Suprapubic skin (tissue), 4 donors: ENCODE measurements at places on chromosomes 11 and 22.

GRCh38 chr11:75424396-75424795 lies 8.6 kb downstream of the KLHL35 start:
- peaks cover 7% of the 10 kb centered on the region for H3K27me3 ChIP-seq
- peaks cover 8% of the 10 kb centered on the region for H3K4me1 ChIP-seq
- DNase-seq: no peak

GRCh38 chr11:103016031-103016430 lies 60.5 kb upstream of the MMP13 start:
- no peaks in the 10 kb centered on the region for H3K36me3 ChIP-seq
- no peak overlapping the region for H3K27ac ChIP-seq
- no peaks in the 10 kb centered on the region for H3K4me1 ChIP-seq
- H3K4me3 ChIP-seq: no peak overlapping the region
- no peaks in the 10 kb centered on the region for H3K27me3 ChIP-seq

GRCh38 chr11:60871378-60872061 lies 4.2 kb downstream of the ZP1 start:
- peak; percentile 44 for DNase-seq
- H3K27ac ChIP-seq: no peak overlapping the region
- no peaks in the 10 kb centered on the region for H3K27me3 ChIP-seq
- H3K36me3 ChIP-seq: peaks cover 3% of the 10 kb centered on the region

- no peaks in the 10 kb centered on the region for H3K27me3 ChIP-seq
- H3K4me3 ChIP-seq: no peak overlapping the region
- H3K27ac ChIP-seq: no peak overlapping the region
- no peak for DNase-seq
- peaks cover 10% of the 10 kb centered on the region for H3K36me3 ChIP-seq
Observed at GRCh38 chr11:36193721-36194120, 95.5 kb downstream of the COMMD9 start.

GRCh38 chr22:36769541-36770512 lies 6.1 kb downstream of the IFT27 start:
- no peaks in the 10 kb centered on the region for H3K27me3 ChIP-seq
- H3K36me3 ChIP-seq: peaks cover 17% of the 10 kb centered on the region
- H3K27ac ChIP-seq: no peak overlapping the region
- no peak overlapping the region for H3K4me3 ChIP-seq
- peaks cover 2% of the 10 kb centered on the region for H3K4me1 ChIP-seq

DNA sequence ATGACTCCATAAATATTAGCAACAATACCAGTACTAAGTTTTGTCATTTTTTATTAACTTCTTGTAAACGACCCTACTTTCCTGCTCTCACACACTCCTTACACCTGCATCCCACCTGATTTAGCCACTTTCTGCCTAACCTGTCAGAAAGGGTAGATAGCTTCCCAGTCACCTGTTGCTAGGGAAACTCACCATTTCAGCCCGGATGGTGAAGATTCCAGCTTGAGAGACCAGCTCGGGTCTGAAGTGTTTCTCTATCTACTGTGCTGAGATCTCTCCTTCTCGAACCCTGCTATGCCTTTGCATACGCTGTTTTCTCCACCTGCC lies at the start of gene PARVG:
PARVG (plus strand) TSS at position 220 of the 327 bp plus-strand sequence. CDS start 2,405 bp downstream, outside the sequence.
- DNase-seq: no peak
- no peaks in the 10 kb centered on the region for H3K4me1 ChIP-seq
- H3K36me3 ChIP-seq: no peaks in the 10 kb centered on the region

GRCh38 chr22:32637951-32638350 lies 163.3 kb downstream of the FBXO7 start:
- no peak overlapping the region for H3K27ac ChIP-seq
- DNase-seq: no peak
- H3K4me3 ChIP-seq: no peak overlapping the region
- peaks cover 9% of the 10 kb centered on the region for H3K4me1 ChIP-seq
- no peaks in the 10 kb centered on the region for H3K36me3 ChIP-seq

DNA sequence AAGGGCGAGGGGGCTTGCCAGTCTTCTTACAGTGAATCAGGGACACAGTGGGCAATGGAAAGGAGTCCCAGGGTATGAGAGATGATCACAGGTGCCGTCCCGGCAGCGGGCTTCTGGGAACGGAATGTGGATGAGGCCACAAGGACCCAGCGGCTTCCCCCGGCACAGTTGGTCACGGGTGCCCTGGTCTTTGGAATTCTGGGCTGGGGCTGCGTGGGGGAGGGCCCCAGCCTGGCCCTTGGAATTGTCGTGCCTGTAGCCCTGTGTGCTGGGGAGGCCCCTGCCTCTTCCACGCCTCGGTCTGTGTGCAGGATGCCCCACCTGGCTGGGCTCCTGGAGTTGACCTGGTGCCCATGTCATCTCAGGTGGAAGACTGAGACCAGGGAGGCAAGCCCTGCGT lies 76.6 kb downstream of the FBLN1 start:
- peaks cover 25% of the 10 kb centered on the region for H3K4me1 ChIP-seq
- H3K27me3 ChIP-seq: peaks cover 10% of the 10 kb centered on the region
- no peak overlapping the region for H3K27ac ChIP-seq
- no peak for DNase-seq

- no peak overlapping the region for H3K4me3 ChIP-seq
- H3K36me3 ChIP-seq: no peaks in the 10 kb centered on the region
- no peak for DNase-seq
Observed at GRCh38 chr11:77062924-77063323, 3.8 kb upstream of the CAPN5 start.

GRCh38 chr11:119983240-119983732 lies 154.6 kb downstream of the TRIM29 start:
- no peaks in the 10 kb centered on the region for H3K36me3 ChIP-seq
- no peak for DNase-seq
- H3K27me3 ChIP-seq: peaks cover 26% of the 10 kb centered on the region
- H3K4me3 ChIP-seq: no peak overlapping the region
- H3K4me1 ChIP-seq: no peaks in the 10 kb centered on the region

- no peak for DNase-seq
- peaks cover 12% of the 10 kb centered on the region for H3K27me3 ChIP-seq
- no peaks in the 10 kb centered on the region for H3K4me1 ChIP-seq
- H3K27ac ChIP-seq: no peak overlapping the region
- H3K4me3 ChIP-seq: no peak overlapping the region
Observed at GRCh38 chr22:33975841-33976240, 55.6 kb upstream of the LARGE1 start.

DNA sequence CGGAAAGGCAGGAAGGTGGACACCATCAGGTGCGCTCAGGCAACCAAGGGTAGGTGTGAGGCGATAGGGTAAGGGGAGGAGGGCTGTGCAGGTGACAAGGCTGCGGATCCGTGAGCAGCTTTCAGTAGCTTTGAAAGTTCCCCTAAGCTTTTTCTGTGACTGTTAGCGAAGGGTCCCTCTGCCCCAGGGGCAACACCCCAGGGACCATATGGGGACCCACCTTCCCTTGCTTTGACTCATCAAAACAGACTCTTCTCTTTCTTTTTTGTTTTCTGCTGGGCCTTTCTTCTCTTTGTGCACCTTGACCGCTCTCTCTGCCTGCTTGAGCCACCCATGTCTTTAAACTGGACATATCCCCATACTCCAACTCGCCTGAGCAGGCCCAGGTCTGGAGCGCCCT lies 136.9 kb downstream of the FEZ1 start:
- no peak overlapping the region for H3K27ac ChIP-seq
- H3K27me3 ChIP-seq: no peaks in the 10 kb centered on the region
- no peak for DNase-seq

DNA sequence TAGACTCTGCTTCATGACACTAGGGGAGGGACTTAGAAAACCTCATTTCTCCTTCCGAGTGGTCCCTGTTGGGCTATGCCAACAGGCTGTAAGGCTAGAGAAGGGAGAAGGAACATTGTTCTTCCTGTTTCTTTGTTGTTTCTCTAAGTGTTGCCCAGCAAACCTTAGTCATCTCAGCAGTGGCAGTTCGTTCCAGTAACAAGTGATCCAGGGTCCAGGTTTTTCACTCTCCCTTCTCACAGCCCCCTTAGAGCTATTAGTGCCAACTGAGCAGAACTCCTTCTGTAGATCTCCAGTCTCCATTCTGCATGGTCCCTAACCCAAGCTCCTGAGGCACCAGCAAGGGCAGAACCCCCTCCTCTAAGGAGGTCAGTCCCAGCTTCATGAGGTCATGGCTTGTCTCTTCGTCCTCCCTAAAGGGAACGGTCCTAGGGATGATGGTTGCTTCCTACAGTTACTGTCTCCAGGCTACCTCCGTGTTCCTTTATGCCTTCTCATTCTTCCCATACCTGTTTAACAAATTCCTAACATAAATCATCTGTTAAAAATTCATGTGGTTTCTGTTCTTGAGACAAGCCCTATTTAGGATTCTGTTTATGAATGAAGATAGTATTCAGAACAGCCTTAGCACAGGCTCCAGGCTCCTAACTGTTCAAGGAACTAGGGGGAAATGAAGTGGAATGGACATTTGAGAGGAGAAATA lies 168.6 kb upstream of the UBASH3B start:
- no peaks in the 10 kb centered on the region for H3K36me3 ChIP-seq
- H3K4me3 ChIP-seq: no peak overlapping the region
- peaks cover 6% of the 10 kb centered on the region for H3K4me1 ChIP-seq
- DNase-seq: no peak
- no peaks in the 10 kb centered on the region for H3K27me3 ChIP-seq
- H3K27ac ChIP-seq: no peak overlapping the region

GRCh38 chr22:28395920-28396753 lies 283.5 kb downstream of the TTC28 start:
- no peak overlapping the region for H3K27ac ChIP-seq
- peaks cover 8% of the 10 kb centered on the region for H3K4me1 ChIP-seq
- no peaks in the 10 kb centered on the region for H3K36me3 ChIP-seq
- DNase-seq: no peak
- H3K27me3 ChIP-seq: no peaks in the 10 kb centered on the region

GRCh38 chr11:95991545-95991944 lies 67.6 kb upstream of the MTMR2 start:
- no peak for DNase-seq
- peaks cover 5% of the 10 kb centered on the region for H3K36me3 ChIP-seq
- H3K4me3 ChIP-seq: no peak overlapping the region
- no peaks in the 10 kb centered on the region for H3K27me3 ChIP-seq
- H3K27ac ChIP-seq: no peak overlapping the region
